Stimulated activated CD8-positive, alpha-beta memory T cell treated with anti-CD3 and anti-CD28 coated beads, Interleukin-12 subunit alpha, Interleukin-12 subunit beta, amount 100 ng/mL, for 4 hours (primary cell): ENCODE measurements at places on chromosomes 2 and 18.

DNA sequence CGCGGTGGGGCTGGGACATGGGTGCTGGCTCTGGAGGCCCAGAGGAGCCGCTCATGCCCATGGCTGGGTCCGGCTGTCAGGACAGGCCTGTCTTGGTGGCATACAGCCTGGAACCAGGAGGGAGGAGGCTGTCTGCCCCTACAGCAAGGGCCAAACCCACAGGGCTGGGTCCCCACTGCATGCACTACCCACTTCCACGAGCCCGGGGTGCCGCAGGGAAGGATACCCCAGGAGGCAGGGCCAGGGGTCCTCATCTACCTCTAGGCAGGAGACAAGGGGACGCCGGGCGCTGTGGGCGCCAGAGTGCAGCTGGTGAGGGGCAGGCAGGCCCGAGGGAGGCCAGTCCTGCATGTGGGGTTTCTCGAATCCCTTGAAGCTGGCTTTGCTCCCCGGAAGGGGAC is 95.1 kb upstream of the GPC1 start:
- DNase-seq: no peak

- DNase-seq: no peak
Observed at GRCh38 chr2:37730037-37730818, 58.8 kb upstream of the CDC42EP3 start.

DNA sequence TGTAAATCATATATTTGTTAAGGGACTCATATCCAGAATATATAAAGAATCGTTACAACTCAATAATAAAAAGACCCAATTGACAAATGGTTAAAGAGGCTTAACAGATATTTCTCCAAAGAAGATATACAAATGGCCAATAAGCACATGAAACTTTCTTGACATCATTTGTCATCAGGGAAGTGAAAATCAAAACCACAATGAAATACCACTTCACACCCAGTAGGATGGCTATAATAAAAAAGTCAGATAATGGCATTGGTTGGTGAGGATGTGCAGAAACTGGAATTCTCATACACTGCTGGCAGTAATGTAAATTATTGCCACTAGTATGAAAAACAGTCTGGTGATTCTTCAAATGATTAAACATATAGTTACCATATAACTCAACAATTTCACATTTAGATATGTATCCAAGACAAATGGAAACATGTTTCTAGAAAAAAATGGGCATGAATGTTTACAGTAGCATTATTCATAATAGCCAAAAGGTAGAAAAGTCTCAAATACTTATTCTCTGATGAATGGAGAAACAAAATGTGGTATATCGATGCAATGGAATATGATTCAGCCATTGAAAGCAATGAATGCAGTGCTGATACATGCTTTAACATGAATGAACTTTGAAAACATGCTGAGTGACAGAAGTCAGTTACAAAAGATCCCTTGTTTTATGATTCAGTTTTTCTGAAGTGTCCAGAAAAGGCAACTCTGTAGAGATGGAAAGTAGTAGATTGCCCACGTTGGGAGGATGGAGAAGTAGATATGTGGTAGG is 304.6 kb upstream of the ZEB2 start:
- DNase-seq: no peak

GRCh38 chr2:176165370-176166050 is 8.4 kb downstream of the HOXD3 start:
- no peak for DNase-seq

DNA sequence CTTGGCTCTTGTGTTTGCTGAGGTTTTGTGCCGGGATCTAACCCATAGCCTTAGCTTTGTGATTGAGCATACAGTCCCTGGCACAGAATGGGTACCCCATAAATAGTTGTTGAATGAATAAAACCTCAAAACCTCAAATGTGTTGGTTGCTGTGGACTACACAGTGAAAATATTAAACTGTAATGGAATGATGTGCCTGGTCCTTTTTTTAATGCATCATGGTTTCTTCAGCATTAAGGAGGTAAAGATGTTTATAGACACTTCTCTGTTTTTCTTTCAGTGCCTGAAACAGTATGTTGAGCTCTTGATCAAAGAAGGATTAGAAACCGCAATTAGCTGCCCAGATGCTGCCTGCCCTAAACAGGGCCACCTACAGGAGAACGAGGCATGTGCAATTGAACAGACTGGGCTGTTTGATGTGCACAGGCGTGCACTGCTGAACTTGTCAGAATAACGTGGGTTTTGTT is 97.0 kb downstream of the RNF144A start:
- DNase-seq: no peak

GRCh38 chr2:178392215-178392614 is 58.8 kb downstream of the PRKRA start:
- DNase-seq: no peak

GRCh38 chr2:134950886-134951285 is 32.3 kb downstream of the CCNT2 start:
- DNase-seq: no peak

DNA sequence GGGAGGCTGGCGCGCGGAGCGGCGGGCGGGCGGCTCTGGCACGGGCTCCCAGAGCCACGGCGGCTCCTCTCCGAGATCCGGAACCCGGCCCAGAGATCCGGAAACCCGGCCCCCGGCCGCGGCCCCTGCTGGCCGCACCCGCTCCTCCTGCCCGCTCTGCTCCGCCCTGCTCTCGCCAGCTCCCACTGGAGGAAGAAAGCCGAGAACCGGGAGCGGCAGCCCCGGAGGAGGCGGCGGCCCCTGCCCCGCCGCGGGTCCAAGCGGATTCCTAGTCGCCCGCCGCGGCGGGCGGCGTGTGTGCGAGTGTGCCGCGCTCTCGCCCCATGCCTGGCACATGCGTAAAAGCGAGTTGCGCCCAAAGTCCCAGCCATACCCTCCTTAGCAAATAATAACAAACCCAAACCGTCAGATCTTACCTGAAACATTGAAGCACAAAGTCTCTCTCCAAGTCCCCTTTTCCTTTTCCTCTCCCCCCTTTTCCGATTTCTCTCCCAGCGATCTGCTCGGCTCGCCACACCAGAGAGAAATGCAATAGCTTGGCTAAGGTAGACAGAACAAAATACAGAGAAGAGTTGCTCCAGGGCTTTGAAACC is 108.7 kb upstream of the KCTD1 start:
- no peak for DNase-seq

GRCh38 chr18:41121116-41121826 is 833.8 kb upstream of the PIK3C3 start:
- DNase-seq: no peak

GRCh38 chr2:211358504-211358903 is 802.1 kb downstream of the CPS1 start:
- DNase-seq: no peak

DNA sequence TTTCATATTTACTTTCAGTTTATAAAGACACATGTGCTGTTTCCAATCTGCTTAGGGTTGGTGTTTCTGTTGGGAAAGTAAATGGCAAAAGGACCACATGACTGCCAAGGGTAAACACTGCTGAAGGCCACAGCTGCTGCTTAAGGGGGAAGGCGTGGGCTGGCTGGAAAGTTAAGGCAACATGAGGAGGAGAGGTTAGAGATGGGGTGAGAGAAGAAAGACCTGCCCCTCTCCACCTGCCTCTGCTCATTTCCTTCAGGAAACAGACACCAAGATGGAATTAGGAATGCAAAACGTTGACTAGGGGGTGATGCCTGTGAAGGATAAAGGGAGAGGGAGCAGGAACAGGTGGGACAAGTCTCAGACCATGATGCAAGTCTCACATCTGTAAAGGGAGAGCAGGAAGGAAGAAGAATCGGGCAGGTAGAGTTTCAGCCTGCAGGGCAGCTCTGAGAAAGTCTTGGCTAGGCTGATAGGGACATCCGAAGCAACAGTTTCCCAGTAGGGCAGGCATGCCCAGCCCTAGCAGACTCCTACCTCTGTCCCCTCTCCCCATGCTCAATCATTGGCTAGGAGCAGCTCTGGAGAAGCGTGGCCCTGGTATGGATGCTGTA is 86.0 kb downstream of the CDC42EP3 start:
- no peak for DNase-seq
